ENCODE measurements at places on chromosomes 5 and 9.

DNA sequence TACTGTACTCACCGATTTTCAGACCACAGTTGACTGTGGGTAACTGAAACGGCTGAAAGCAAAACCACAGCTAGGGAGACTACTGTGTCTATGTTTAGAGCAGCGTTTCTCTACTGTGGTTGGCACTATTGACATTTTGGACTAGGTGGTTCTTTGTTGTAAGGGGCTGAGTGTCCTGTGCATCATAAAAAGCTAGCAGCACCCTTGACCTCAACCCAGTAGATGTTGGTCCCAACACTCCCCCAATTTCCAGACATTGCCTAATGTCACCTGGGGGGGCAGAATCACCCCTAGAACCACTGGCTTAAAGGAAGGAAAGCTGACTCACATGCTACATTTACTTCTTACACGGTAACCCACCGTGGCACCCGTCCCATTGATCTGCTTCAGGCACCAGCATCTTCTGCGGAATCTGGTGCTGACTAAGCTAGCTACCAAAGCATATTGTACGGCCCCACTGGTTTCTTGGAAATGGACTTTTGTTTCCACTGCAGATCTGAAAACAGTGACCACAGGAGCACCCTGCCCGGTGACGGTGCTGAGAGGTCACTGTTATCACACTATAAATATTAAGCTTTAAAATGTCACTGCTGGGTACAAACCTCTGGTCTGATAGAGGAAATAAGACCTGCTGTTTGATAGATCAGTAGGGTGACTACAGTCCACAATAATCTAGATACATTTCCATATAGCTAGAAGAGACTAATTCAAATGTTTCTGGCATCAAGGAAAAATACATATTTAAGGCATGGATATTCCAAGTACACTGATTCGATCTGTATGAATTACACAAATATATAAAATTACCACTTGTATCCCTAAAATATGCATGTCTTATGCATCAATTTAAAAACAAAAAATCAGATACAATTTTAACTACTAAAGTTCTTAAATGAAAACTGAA lies 151.4 kb downstream of the HSD17B3 start:
- DNase-seq = no peak

DNA sequence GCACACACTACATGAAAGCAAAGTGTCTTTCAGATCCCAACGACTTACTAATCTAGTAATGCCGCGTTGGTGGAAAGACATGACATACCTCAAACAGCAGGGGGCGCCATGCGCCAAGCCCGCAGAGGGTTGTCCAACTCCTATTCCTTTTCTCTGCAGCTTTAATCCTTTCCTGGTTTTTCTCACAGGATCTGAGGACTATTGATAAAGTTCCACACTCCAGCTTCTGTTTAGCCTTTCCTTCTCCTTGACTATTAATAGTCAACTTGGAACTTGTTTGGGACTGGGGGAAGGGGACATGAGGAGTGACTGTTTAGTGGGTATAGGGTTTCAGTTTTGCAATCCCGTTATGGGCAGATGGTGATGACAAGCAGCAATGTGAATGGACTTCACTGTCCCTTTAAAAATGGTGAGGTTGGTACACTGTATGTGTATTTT lies 62.9 kb downstream of the OTULIN start:
- DNase-seq = peak; percentile 65

DNA sequence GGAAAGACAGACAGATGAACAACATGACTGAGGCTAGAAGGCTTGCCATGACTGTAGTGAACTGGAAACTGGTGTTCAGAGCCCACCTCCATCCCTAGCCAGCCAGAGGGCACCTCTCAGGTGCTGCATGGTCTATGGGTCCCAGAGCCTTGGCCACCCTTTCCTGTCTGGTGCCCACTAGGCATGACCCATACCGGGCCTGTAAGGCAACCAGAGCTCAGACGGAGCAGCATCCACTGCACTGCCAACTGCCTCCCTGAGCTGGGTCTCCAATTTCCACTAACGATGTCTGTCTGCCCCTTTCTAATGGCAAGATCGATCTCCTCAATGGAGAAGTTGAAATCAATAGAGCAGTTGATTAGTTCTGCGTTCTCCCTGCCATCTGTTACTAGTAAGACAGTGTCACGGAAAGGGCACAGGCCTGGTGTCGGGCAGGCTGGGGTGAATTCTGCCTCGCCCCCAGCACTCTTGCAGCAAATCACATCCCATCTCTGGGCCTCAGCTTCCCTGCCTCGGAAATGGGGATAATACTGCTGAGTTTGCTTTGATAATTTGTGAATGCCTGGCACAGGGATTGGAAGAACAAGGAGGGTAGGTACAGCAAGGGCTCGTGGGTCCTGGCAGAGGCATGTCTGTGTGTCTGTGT lies 172.3 kb upstream of the MVB12B start:
- no peak for DNase-seq

- no peak for DNase-seq
These were observed 100.9 kb upstream of the IL6ST start for GRCh38 chr5:56095579-56096102.

DNA sequence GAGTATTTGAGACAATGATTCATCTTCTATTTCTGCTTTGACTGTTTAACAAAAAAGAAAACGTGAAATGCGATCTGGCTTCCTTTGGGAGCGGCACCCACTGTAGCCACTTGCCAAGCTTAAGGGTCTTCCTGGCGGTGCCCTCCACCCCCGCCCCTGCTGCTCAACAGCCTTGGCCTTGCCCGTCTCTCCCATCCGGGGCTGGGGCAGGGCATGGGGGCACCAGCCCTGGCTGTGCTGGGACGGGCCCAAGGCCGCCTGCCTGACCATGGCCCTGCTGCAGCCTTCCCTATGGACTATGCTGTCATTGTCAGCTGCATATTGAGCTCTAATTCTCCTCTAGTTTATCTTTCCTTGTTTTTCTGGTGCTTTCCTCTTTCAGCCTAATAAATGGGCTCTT lies 115.8 kb upstream of the CACNA1B start:
- DNase-seq = no peak

DNA sequence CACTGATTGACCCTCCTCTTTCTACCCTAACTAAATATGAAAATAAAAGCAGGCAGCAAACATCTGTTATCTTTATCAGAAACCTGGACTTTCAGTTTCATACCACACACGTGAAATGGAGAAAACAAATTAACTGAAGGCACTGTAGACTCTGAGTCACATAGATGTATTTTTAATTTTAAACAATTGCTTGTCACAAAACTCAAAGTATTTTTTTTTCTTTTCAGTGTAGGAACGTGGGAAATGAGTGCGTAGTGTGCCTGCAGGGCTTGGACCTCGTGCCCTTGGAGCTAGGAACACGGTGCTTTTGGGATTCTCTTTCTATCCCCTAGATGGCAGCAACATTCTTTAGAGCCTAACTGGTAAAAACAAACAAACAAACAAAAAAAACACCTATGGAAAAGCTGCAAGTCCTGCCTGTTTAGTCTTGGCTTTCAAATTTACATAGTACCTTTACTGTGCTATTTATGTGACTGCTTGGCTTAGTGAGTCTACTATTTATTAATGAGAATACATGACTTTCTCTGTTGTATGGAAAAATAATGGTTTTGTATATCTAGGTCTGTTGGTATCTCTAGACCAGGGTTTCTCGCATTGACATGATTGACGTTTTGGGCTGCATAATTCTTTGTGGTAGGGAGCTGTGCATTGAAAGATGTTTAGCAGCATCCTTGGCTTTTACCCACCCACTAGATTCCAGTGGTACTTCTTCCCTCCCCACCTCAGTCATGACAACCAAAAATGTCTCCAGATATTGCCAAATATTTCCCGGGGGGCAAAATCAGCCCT lies 16.8 kb upstream of the ACTBL2 start:
- DNase-seq = no peak

DNA sequence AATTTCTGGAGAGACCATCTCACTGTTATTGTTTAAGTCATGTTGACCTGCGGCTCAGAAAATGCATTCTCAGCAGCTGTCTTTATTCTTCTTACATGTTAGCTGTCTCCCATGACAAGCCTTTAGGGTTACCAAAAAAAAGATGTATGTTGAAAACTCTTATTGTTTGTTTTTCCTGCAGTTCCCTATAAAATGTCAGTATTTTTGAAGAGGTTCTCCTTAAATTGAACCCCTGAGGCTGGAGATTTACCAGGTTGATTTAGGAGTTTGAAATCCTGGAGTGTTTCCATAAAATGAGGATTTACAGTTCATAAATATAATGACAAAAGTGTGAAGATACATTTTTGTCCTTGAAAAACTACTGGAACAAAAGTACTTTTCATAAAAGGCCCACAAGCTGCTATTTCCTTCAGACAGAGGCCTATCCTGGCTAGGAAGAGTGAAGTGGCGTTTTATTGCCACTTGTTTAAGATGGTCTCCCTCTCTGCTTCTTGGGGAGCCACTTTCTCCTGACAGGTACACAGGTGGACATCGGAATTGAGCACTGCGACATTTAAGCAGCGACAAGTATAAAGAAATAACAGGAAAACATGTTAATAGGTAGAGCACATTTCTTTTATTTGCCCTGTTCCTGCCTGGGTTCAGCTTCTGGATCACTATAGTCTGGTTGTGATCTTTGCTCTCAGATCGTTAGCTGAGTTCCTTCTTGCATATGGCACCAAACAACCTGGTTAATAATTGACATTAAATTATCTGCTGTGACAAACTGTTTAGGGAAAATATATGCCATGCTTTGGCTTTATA lies 344.8 kb upstream of the RPS23 start:
- DNase-seq = no peak

GRCh38 chr5:72516916-72517315 lies 9.7 kb upstream of the ZNF366 start:
- no peak for DNase-seq

DNA sequence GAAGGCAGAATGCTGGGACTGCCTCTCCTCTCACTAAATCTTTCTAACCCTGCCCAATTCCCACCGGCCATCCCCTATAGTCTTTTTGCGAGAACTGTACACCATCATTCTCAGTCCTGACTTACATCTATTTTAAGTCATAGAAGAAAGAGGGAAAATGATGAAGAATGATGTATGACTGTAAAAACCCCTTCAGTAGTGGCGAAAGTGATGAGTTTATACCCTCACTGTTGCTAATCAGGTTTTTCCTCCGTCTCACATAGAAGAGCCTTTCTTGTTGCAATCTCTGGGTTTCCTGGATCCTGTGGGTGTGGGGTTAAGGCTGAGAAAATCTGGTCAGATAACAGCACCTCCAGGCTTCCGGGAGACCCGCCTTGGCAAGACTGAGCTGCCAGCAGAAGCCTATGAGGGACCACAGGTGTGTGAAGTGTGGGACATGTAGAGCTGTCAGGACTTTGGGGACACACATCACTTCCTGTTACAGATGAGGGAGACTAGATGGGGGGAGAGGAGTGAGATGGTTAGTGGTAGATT lies 147.1 kb upstream of the SLC12A2 start:
- DNase-seq = no peak

DNA sequence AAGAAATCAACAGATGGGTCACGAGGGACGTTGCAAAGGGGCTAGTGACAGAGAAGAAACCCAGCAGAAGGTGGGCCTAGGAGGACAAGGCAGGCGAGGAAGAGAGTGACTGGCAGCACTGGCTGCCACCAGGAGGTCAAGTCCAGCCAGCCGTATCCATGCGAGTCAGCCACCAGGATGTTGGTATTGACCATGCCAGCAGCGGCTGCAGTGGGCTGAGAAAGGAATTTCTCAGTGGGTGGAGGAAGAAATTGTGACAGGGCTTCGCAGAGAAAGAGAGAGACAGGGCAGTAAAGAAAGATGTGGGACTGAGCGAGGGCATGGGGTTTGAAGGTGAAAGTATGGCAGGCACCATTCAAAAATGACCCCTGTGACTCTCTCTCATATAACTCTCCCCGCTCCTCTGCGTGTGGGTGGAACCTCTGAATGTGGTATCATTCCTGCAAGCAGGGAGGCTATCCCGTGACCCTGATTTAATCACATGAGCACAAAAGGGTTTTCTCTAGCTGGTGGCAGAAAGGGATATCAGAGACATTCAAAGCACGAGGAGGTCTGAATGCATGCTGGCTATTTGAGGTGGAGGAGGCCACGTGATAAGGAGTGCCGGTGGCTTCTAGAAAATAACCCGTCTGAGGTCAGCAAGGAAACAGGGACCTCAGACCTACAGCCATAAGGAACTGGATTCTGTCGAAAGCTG lies 45.4 kb upstream of the FBXW11 start:
- DNase-seq = no peak

GRCh38 chr5:115386657-115387056 lies 90.2 kb upstream of the CCDC112 start:
- no peak for DNase-seq

- DNase-seq = no peak
These were observed 48.2 kb upstream of the SARDH start for GRCh38 chr9:133786371-133786753.

DNA sequence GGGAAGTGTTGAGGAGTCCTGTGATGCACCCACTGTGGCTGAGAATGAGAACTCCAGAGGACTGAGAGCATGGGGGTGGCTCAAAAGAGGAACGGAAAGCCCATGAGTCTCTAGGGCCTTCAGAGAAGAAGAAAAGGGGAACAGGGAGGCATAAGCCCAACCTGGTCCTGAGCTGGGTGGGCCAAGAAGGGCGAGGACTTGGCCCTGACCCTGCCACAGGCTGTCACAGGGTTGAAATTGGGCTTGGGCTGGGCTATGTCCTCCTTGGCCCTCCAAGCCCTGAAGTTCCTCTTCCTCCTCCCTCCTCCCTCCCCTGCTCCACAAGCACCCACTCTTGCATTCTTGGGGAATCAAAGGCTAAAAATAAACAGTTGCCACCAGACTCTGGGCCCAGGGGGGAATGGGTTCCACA lies 49.3 kb upstream of the PPARGC1B start:
- no peak for DNase-seq

DNA sequence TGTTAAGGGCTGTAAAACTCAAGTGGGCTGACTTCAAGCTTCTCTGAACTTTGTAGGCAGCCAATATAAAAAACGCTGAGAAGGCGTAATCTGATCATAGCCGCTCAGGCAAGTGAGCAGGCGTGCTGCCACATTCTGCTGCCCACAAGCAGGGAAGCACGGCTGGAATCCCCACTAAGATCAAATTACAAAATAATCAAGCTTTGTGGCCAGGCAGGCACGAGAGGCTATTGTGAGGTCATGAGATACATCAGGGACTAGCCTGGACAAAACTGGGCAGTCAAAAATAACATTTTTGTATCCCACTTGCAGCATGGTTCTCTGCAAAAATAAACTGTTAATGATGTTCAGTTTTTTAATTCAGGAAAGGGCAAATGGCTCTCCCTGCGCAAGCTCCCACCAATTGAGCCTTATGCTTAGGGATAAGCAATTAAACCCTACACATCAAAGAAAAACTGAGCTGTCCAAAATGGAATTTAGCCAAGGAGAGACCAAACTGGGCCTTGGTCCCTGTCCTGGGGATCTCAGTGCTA lies 64.0 kb downstream of the POU5F2 start:
- DNase-seq = no peak

GRCh38 chr5:146529984-146530383 lies 14.0 kb upstream of the GPR151 start:
- DNase-seq = no peak

GRCh38 chr9:124369231-124369797 lies 45.9 kb downstream of the PSMB7 start:
- no peak for DNase-seq

DNA sequence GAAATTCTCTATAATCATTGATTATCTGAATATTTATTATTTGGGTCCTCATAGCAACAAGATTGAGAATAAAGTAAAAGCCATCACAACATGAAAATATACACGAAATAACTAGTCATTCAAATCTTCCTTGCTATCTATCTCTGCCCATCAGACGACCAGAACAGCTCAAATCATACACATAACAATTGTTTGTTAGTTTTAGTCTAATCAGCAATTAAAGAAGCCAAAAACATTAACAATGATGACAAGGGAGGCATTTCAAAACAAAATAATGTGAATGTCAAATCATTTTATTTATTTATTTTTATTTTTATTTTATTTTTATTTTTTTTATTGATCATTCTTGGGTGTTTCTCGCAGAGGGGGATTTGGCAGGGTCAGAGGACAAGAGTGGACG lies 106.0 kb upstream of the BNC2 start:
- DNase-seq = no peak

- no peak for DNase-seq
These were observed 369.5 kb downstream of the TMEM167A start for GRCh38 chr5:82707741-82708140.

Measured in stimulated activated CD4-positive, alpha-beta T cell treated with anti-CD3 and anti-CD28 coated beads, Interleukin-15, amount 100 ng/mL, for 1 hour (primary cell).